Spleen (tissue), 13 donors: ENCODE measurements at places on chromosomes 4 and X. TPM values are rescaled to one million over a fixed set of nuclear protein-coding genes. Genes with fewer than 3 reads are reported as not detected.
A peak's percentile ranks its signal among the peaks of the same experiment; 100 is the strongest.

Gene DCLK2
- polyA plus RNA-seq, result 1.8 TPM

DNA sequence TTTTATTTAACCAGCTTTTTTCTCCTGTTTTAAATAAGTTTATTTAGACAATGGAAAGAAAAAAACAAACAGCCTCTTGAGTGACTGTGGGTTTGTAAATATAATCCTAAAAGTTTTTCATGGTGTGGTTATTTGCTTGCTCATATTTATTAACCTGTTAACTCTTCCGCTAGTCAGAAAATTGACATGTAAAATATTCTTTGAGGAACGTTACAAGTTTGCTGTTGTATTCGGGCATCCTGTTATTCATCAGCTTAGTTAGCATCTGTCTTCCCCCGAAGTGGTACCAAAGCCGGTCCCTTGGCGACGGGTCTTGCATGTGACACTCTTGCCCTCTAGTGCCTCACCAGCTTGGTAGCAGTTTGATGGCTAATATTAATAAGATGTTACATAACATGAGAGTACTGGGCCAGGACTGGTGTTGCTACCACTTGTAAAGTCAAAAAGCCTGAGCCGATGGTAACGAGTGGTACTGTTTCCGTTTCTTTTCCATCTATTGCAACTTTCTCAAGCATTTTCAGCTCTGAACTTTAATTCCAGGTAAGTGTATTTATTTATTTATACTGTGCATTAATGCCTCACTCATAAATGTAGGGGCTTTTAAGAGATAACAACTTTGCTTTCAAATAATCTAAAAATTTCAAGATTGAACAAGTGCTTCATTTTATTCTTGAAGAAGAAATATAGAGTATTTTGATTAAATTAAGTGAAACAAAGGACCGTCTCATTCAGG, at the start of gene NDST3:
Gene NDST3, plus strand, starts transcription at position 434 of the 733 bp plus-strand sequence. CDS start 19,425 bp downstream, outside the sequence.
- peak; percentile 85 for DNase-seq

- no peak for DNase-seq
These were observed 1085.6 kb upstream of the TENM3 start for GRCh38 chr4:181157647-181158046.

DNA sequence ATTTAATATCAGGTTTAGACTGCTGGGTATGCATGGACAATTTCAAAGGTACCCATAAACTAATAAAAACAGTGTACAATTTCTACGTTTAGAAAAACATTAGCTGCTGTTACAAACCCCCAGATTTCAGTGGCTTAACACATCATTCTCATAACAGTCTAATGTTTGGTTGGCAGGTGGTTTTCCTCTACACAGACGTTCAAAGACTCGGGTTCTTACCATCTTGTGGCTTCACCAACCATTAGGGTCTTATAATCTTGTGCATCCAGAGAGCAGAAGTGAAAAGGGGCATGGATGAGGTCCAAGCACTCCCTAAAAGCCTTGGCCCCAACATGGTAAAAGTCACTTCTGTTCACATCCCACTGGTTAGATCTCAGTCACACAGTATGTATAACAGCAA, 71.6 kb downstream of the SH3RF1 start:
- no peak for DNase-seq

- no peak for DNase-seq
These were observed 82.2 kb downstream of the STOX2 start for GRCh38 chr4:183986971-183987946.

DNA sequence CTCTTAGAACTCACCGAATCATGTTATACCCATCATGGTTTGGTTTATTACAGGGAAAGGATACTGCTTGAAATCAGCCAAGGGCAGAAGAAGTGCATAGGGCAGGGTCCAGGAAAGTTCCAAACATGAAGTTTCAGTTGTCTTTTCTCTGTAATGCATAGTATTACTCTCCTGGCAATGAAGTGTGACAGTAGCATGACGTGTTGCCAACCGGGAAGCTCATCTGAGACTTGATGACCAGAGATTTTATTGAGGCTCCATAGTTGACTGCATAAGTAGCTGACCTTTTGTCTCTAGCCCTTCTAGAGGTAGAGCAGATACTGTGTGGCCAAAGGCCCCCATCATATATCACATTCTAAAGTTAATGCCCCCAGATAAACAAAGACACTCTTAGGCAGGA, 72.1 kb downstream of the BEND4 start:
- no peak for DNase-seq
